ENCODE measurements at places on chromosomes 16 and 17.

- no peak for DNase-seq
Observed at GRCh38 chr16:67230809-67231660, 4.1 kb downstream of the TMEM208 start.

DNA sequence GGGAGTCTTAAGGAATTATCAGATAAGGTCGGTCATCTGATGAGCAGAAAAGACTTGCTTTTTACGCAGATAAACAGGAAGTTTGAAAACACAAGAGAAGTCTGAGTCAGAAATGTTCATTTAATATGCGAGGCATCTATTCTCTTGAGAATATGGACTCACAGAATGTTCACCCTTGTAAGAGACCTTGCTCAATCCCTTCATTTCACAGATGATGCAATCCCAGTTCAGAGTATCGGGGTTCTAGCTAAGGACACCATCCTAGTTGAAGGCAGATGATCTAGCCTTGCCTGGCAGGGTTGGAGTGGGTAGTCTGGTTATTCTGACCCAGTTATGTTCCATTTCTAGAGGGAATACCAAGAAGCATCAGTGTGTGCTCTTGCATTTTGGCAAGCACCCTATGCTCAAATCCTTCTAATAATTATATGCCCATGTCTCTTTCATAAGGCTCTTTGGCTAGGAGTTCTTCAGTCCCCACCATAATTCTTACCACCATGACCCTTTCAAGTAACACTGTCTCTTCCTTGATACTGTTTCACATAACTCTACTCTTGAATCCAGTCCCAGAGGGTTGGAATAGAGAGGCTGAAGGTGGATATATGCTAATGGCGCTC is 42.5 kb downstream of the YPEL2 start:
- no peak for DNase-seq

- no peak for DNase-seq
Observed at GRCh38 chr16:53090286-53090590, 35.4 kb downstream of the CHD9 start.

- DNase-seq = no peak
Observed at GRCh38 chr17:81802048-81802758, 1.7 kb upstream of the GCGR start.

GRCh38 chr17:39178536-39178935 is 12.6 kb upstream of the ARL5C start:
- no peak for DNase-seq

- DNase-seq = no peak
Observed at GRCh38 chr17:40297511-40297910, 9.8 kb downstream of the CDC6 start.

DNA sequence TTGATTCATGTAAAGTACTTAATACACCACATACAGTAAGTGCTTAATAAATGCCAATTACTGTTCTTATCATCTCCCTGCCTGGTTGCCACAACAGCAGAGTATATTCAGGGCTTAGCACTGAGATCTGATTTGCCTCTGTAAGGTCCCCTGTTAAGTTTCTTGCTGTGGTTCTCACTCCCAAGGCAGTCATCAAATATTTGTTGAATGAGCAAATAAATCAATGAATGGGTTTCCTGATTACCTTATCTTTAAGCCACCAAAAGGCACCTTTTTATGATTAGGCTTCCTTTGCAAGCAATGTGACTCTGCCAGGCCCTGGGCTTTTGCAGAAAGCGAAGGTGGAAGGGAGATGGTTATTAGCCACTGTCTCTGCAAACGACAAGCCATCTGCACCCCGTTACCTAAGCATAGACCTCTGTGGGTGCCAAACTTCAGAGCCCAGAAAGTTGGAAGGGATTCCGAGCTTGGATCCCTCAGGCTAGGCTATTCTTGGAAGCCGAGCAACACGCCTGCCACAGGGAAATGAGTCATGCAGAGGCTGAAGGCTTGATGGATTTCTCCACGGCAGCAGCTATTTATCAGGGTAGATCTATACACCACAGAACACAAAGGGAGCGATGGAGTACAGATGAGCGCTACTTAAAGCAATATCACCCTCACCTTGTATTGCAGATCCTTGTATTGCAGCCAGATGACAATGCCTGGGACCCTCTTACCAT is 102.0 kb downstream of the GRIN2A start:
- DNase-seq = peak; percentile 8

DNA sequence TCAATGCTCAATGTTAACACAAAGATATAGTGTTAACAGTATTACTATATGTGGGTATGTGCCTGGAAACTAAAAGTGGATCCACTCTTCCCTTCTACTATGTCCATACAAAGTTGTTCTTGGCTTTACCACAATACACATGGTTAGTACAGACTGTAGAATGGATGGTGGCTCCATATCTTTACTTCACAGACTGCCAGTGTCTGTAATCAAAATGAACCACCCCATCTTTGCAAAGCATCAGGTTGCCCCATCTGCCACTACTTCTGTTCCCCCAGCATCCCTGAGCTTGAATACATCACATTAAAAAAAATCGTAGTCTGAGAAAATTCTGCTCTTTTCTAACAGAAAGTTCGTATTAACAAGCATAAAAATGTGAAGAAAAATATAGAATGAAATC is 30.0 kb downstream of the USP32 start:
- DNase-seq = no peak

DNA sequence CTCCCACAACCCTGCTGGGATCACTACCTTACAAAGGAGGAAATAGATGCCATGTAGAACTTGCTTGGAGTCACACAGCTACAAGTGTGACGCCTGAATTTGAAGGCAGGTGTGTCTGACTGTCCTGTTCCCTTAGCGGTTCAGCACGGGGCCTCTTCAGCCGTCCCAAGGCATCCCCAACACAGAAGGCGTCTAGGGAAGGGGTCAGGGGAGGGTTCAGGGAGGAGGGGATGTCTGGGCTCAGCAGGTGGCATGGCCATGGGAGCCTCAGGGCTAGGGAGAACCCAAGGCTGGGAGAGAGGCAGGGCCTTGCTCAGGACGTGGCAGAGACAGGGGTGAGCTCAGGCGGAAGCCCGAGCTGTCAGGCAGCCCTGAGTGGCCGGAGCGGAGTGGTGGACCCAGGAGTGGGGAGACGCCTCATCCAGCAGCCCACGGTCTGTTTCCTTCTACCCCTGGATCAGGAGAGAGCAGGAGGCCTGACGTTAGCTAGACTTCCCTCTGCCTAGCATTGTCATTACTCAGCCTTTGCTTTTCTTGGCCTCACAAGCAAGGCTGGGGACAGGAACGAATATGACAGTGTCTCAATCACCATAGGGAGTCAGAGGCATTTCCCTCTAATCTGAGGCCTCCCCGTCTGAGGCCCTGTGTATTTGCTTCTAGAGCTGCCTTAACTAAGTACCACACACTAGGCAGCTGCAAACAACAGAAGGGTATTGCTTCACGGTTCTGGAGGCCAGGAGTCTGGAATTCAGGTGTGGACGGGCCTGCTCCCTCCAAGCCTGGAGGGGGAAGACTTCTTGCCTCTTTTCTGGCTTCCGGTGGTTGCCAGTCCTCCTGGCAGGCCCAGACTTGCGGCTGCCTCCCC is 31.3 kb upstream of the ANKRD40CL start:
- DNase-seq = no peak

- DNase-seq = no peak
Observed at GRCh38 chr17:28982131-28982793, 23.6 kb downstream of the SEZ6 start.

DNA sequence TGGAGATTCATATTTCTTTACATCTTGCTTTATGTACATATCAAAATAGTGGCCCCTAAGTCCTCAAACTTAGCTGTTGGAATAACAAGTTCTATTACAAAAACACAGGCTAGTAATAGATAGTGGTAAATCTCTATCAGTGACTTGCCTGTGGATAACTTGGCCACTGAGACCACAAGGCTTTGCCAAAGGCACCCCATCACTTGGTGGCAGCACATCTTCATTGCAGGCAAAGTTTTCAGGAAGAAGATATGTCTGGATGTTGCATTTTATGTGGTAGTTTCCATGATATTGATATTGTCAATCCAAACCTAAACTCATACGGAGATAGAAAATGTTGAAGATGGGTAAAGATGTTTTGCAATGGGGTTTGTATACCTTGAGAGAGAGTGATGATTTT is 58.5 kb downstream of the KNOP1 start:
- DNase-seq = no peak

GRCh38 chr16:55828680-55829079 is 4.2 kb downstream of the CES1 start:
- DNase-seq = no peak

DNA sequence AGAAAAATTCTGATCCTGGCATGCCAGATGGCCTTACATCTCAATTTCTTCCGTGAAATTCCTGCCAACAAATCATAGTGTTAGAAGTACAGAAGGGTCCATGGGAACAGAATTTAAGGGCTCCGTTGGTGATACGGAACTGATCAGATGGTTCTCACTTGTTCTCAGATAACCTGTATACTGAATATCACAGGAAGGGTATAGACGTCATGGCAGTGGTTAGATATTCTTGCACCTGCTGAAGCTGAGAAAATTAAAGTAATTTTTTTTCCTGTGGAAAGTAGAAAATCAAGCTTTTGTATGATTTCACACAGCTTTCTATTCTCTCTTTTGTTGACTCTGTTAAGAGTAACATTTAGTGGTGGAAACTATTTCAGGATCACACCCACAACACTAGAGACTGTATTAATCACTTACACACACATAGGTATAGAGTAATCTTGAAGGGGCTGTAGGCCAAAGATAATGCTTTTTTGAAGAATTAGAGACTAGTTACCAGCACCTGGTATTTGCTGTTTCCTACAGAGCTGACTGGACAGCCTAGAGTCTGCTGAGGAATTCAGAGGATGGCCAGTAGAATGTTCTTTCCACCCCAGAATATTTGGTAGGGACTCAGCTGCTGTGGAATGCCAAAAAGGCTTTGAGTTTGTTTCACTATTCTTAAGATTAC is 7.5 kb downstream of the TENT4B start:
- no peak for DNase-seq

DNA sequence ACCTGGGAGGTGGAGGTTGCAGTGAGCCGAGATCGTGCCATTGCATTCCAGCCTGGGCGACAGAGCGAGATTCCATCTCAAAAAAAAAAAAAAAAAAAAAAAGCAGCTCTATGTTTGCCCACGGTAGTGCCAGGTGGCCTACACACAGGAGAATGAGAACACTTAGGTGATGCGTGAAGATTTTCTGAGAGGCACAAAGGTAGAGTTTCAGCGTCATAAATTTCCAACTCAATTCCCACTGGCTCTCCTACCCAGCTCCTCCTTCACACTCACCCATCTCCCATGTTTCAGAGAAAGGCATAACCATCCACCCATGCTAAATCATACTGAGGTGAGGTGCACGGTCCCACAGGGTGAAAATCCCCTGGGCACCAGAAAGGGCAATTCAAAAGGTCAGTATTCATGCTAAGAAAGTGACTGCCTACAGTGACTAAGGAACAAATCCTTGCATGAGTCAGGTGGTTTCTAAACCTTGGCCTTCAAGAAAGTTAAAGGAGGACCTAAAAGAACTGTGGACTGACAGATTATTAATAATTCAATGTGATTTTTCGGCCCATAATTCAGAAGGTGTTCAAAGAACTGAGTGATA is 4.8 kb downstream of the DCAKD start:
- DNase-seq = no peak

DNA sequence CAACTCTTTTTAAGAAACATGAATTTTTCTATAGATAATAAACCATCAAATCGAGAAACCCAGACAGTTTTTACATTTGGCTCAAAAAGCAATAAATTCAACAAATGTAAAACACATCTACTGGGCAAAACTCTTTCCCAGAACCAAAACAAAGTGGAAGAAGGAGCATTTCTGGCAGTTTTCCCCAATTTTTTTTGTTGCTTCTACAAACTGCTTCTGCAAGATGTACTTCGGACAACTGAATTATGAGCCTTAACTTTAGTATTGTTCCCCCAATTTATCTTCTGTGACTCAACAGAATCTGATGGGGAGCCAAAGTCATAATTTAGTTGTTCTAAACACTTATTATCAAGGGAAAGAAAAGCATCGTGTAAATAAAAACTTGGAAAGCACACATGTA is 1047.2 kb downstream of the CDH11 start:
- DNase-seq = no peak

- no peak for DNase-seq
Observed at GRCh38 chr16:74305978-74306784, 9.6 kb downstream of the PSMD7 start.

DNA sequence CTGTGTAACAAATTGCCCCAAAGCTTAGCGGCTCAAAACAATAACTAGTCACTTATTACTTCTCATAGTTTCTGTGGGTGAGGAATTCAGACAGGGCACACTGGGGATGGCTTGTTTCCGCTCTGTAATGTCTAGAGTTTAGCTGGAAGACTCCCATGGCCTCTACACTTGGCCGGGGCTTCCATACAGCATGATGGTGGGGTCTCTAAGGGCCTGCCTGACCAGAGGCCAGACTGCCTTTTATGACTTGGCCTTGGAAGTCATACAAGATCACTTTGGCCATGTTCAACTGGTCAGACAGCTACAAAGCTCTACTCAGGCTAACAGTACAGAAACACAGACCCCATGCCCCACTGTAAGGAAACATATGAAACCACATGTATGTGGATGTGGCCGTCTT is 8.2 kb downstream of the GLP2R start:
- DNase-seq = no peak

- no peak for DNase-seq
Observed at GRCh38 chr16:20923876-20924275, 23.3 kb downstream of the LYRM1 start.

DNA sequence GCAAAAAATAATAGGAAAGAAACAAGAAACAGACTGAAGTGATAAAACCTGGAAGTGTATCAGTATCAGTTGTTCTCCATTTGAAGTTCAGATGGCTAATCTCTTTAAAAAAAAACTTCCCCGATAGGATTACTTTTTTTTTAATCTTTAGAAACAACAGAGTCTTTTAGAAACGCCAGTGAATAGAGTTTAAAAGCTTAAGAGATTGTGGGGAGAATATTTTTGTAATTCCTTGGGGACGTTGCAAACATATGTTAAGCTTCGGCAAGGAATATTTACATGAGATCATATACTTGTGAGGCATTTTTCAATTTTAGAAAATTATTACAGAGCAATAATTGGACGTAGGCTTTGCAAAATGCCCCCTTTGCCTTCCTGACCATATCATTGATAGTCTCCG is 13.2 kb downstream of the MAF start:
- DNase-seq = no peak

DNA sequence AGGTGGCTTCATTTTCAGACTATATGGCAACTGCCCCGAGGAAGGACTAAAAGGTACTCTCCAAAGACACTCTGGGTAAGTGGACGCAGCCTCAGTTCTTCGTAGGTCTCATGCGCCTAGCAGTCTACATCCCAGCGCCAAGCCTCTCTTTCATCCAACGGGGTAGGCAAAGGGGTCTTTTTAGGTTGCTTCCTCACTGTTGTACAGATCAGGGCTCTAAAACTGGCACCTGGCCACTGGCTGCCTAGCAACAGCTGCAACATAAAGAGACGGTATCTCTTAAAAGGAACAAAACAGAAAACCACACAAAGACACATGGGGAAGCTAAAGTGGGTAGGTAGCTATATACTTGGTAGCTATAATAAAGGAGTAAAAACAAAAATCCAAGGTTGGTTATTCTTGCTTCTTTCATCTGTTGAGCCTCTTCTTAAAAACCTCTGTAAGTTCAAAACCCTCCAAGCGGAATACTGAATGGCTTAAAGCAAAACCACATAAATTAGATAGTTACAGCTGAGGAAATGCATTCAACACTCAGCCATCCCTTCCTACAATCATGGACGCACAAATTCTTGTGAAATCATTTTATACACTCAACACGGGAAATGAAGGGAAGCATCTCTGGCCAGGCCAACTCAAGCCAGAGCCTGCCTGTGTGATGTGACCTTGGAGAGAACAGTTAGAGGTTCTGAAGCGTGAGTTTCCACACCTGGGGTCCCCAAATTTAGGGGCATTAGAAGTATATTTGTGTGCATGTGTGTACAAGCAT is 22.7 kb downstream of the CYTH1 start:
- no peak for DNase-seq

All from anterior cingulate cortex (tissue), 58 donors.